ENCODE measurements at places on chromosomes 1 and 21.

GRCh38 chr21:42833439-42833815 is 45.9 kb downstream of the WDR4 start:
- DNase-seq = peak; percentile 45

GRCh38 chr1:72281637-72282270 is 585 bp downstream of the NEGR1 start:
- DNase-seq = no peak

GRCh38 chr1:243325305-243325890 is 69.6 kb downstream of the SDCCAG8 start:
- DNase-seq = peak; percentile 6

- no peak for DNase-seq
These were observed 14.6 kb upstream of the PLA2G2C start for GRCh38 chr1:20200966-20201365.

DNA sequence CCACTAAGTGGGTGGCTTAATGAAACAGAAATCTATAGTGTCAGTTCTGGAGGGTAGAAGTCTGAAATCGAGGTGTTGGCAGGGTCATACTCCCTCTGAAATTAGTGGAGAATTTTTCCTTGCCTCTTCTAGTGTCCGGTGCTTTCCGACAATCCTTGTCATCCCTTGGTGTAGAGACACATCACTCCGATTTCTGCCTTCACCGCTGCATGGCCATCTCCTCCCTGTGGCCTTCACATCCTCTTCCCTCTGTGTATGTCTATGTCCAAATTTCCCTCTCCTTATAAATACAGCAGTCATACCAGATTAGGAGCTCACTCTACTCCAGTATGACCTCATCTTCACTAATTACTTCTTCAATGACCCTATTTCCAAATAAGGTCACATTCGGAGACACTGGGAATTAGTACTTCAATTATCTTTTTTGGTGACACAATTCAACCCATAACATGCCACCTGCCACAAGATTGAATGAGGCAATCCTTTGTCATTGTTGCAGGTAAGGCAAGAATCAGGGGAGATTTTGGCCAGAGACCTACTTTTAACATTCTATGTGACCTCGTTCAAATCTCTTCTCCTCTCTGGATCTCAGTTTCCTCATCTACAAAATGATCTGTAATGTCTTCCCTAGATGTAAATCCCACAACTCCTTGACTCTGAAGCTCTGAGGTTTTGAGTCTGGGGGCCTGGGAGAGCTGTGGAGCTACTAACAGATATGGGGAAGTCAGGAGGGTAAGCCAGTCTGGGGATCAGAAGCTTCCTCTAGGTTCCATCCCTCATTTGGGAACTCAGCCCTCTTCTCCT is 16.1 kb downstream of the NAV1 start:
- DNase-seq = no peak
